ENCODE measurements at places on chromosomes 12 and 14. TPM values are rescaled to one million over a fixed set of nuclear protein-coding genes. Genes with fewer than 3 reads are reported as not detected.

DNA sequence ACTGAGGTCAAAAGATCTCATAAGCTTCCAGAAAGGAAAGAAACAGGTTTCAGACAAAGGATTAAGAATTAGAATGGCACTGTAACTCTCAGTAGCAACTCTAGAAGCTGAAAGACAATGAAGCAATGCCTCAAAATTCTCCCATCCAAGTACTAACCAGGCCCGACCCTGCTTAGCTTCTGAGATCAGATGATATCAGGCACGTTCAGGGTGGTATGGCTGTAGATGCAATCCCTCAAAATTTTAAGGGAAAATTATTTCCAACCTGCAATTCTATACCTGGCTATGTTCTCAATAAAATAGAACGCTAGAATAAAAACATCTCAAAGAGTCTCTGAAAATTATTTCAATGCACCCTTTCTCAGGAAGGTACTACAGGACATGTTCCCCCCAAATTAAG, 19.6 kb downstream of the NOXRED1 start:
- H3K27me3 ChIP-seq = no peaks in the 10 kb centered on the region
- H3K36me3 ChIP-seq = no peaks in the 10 kb centered on the region
- 0 out of 2 replicates have a peak, but pooled peaks cover 7% of the 10 kb centered on the region for H3K4me1 ChIP-seq
- no peak overlapping the region for H3K27ac ChIP-seq
- no peak for DNase-seq
- no peak overlapping the region for H3K4me3 ChIP-seq

- H3K27ac ChIP-seq = no peak overlapping the region
- H3K4me1 ChIP-seq = no peaks in the 10 kb centered on the region
- peaks cover 11% of the 10 kb centered on the region for H3K36me3 ChIP-seq
- no peak overlapping the region for H3K4me3 ChIP-seq
Measured at GRCh38 chr12:112239881-112240280, 114.5 kb downstream of the TRAFD1 start.

GRCh38 chr14:37901978-37902377, 305.7 kb upstream of the SSTR1 start:
- H3K36me3 ChIP-seq = no peaks in the 10 kb centered on the region
- no peaks in the 10 kb centered on the region for H3K27me3 ChIP-seq
- H3K4me3 ChIP-seq = no peak overlapping the region

DNA sequence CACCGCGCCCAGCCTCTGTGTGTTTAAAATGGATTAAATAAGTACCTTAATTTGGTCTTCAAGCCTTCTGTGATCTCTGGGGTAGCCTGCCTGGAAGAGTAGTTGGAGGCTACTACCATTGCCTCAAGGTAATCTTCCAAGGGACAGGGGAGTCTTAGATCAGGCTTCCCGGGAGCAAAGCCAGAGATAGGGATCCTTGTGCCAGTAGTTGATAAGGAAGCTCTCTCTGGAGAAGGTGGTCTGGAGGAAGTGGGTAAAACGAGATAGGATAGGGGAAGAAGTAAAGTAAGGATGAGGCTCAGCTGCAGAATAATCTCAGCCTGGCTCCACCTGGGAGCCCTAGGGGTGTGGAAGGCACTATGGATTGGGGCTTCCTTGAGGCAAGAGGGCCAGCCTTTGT, 38.5 kb downstream of the FOS start:
- DNase-seq = no peak
- no peak overlapping the region for H3K27ac ChIP-seq
- H3K4me3 ChIP-seq = no peak overlapping the region
- H3K27me3 ChIP-seq = no peaks in the 10 kb centered on the region
- H3K36me3 ChIP-seq = no peaks in the 10 kb centered on the region

- no peak for DNase-seq
- no peaks in the 10 kb centered on the region for H3K36me3 ChIP-seq
- no peaks in the 10 kb centered on the region for H3K4me1 ChIP-seq
- H3K27me3 ChIP-seq = no peaks in the 10 kb centered on the region
Measured at GRCh38 chr12:68771223-68771925, 25.4 kb downstream of the SLC35E3 start.

- H3K27me3 ChIP-seq = no peaks in the 10 kb centered on the region
- H3K36me3 ChIP-seq = no peaks in the 10 kb centered on the region
- no peaks in the 10 kb centered on the region for H3K4me1 ChIP-seq
- no peak overlapping the region for H3K27ac ChIP-seq
- no peak for DNase-seq
Measured at GRCh38 chr12:87925021-87925420, 104.2 kb downstream of the C12orf50 start.

GRCh38 chr12:50984586-50985298, 32.4 kb downstream of the HIGD1C start:
- H3K4me1 ChIP-seq = no peaks in the 10 kb centered on the region
- no peak for DNase-seq
- H3K4me3 ChIP-seq = no peak overlapping the region

- H3K27me3 ChIP-seq = no peaks in the 10 kb centered on the region
- H3K4me1 ChIP-seq = no peaks in the 10 kb centered on the region
- DNase-seq = no peak
- H3K27ac ChIP-seq = no peak overlapping the region
- peaks cover 13% of the 10 kb centered on the region for H3K36me3 ChIP-seq
Measured at GRCh38 chr12:108542320-108542719, 18.7 kb downstream of the SART3 start.

Gene HOXC6
- 5.7 TPM for total RNA-seq

DNA sequence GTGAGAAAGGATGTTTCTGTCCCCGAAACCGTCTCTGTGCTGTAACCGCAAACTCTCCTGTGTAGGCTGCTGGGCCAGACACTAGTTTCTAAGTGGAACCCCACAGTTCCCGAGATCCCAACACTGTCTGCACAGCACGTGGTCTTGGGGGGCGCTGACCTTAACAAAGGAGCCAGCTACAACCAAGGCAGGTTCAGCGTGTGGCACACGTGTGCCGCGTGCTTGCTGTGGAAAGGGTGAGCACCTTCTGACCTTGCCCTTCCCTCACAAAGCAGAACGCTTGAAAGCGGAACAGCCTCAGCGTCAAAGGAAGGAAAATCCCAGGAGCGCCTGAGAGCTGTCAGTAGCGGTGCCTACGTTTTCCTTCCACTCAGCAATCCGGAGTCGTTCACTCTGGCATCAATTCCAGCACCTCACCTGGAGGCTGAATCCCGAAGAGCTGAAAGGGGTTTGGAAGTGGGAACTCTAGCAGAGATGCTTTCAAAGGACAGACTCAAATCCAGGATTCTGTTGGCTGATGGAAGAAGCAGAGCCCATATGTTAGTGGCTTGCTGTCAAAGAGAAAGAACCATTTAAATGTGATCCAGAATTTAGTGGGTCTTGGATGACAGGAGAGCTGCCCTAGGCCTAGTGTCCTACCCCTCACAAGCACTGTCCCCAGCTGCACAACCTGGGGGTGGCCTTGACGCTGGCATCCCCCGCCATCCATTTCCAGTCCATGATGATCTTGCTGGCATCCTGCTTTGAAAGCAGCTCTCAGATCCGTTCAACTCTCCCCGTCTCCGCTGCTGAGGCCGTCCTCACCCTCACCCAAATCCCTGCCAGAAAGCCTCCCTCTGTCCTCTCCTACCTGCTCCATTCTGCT, 27.1 kb downstream of the CCDC92 start:
- H3K27me3 ChIP-seq = no peaks in the 10 kb centered on the region
- H3K4me1 ChIP-seq = no peaks in the 10 kb centered on the region
- no peak for DNase-seq
- H3K36me3 ChIP-seq = no peaks in the 10 kb centered on the region
- H3K4me3 ChIP-seq = no peak overlapping the region

Gene CLEC1B
- not detected for total RNA-seq

- H3K36me3 ChIP-seq = no peaks in the 10 kb centered on the region
- DNase-seq = no peak
- H3K4me1 ChIP-seq = no peaks in the 10 kb centered on the region
- no peak overlapping the region for H3K27ac ChIP-seq
Measured at GRCh38 chr12:55698965-55699364, 8.7 kb downstream of the ITGA7 start.

DNA sequence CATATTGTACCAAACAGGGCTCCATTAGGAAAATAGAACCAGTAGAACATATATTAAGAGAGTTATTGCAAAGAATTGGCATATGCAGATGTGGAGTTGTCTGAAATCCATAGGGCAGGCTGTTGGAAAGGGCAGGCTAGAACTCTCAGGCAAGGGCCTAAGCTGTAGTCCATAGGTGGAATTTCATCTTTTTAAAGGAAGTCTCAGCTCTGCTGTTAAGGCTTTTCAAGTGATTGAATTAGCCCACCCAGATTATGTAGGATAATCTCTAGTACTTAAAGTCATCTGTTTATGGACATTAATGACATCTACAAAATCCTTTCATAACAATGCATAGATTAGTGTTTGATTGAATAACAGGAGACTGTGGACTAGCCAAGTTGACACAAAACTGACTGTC, 59.4 kb downstream of the RAD51B start:
- no peak overlapping the region for H3K4me3 ChIP-seq
- no peaks in the 10 kb centered on the region for H3K27me3 ChIP-seq
- no peaks in the 10 kb centered on the region for H3K4me1 ChIP-seq
- H3K27ac ChIP-seq = no peak overlapping the region
- H3K36me3 ChIP-seq = no peaks in the 10 kb centered on the region

Gene PTPN11
- total RNA-seq = 91.2 TPM

DNA sequence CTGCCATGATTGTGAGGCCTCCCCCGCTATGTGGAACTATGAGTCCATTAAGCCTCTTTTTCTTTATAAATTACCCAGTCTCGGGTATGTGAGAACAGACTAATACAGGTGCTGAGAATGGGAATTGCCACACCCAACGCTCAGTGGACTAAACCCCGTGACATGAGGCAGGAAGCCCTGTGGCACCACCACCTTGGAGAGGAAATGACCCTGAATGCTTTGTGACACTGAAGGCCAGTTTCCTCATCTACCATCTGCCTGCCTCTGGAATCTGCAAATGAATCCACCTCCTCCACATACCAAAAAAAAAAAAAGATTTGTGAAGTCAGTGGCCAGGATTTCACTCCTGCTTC, 41.6 kb downstream of the NT5DC3 start:
- peak overlapping the region; percentile 87 for H3K27ac ChIP-seq
- peaks cover 66% of the 10 kb centered on the region for H3K4me1 ChIP-seq
- no peak overlapping the region for H3K4me3 ChIP-seq
- no peak for DNase-seq
- no peaks in the 10 kb centered on the region for H3K36me3 ChIP-seq

GRCh38 chr12:53328043-53328435, 6.6 kb upstream of the AAAS start:
- 0 out of 2 replicates have a peak, but pooled peaks cover 3% of the 10 kb centered on the region for H3K27me3 ChIP-seq
- no peaks in the 10 kb centered on the region for H3K36me3 ChIP-seq
- no peaks in the 10 kb centered on the region for H3K4me1 ChIP-seq
- no peak for DNase-seq
- no peak overlapping the region for H3K27ac ChIP-seq

DNA sequence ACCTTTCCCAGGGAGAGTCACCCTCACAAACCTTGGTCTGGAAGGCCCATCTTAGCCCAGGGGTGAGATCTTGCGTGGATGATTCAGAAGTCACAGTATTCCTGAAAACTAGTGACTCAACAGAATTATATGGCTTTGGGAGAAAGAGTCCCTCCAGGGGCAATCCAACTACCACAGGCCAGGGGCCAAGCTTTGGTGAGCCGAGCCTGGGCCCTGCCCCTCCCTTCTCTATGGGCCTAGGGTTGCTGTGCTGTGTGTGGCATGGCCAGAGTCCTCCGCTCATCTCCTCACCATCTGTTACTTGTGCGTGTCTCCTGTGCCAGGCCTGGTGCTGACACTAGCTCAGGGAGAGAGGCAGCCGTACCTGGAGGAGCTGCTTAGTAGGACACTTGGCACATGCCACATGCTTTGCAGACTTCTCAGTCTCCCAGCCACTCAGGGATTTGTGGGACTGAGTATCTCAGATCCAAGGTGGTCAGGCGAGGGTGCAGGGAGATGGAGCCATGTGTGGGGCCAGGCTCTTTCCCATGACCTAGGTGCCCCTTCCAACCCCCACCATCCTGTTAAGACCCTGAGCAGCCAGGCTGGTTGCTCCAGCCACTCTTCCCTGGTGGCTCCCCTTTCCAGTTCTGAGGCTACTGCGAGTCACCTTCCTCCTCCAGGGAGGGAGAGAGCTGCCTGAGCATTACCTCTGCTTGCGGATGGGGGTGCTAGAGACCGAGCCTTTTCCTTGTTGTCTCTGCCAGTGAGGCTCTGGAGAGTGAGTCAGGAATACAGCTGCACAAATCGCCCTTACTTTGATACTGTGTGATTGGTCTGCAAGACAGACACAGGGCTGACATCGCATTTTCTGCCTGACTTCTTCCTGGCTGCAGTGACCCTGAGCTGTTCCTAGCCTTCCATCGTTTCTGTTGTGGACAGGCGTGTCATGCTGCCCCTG, 94.1 kb downstream of the SLC25A47 start:
- DNase-seq = peak; percentile 55
- H3K4me3 ChIP-seq = no peak overlapping the region
- peaks cover 15% of the 10 kb centered on the region for H3K4me1 ChIP-seq
- H3K27me3 ChIP-seq = no peaks in the 10 kb centered on the region
- H3K36me3 ChIP-seq = no peaks in the 10 kb centered on the region
- H3K27ac ChIP-seq = no peak overlapping the region

Gene ZNF140
- total RNA-seq = 11.1 TPM

DNA sequence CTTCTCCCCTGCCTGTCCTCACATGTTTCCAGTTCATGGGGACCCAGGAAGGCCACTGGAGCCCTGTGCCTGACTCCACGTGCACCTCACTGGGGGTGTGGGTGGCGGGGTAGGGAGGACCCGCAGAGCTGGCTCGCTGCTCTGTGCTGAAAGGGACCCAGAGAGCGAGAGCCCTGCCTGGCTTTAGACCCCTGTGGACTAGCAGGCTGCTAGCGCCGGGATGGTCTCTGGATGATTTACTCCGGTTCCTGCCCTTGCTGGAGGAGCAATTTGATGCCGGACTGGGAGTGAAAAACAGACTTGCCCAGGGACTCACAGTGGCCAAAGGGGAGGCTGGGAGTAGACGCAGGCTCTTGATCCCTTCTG, 49.0 kb downstream of the NTF3 start:
- H3K4me1 ChIP-seq = no peaks in the 10 kb centered on the region
- no peak overlapping the region for H3K27ac ChIP-seq
- H3K4me3 ChIP-seq = no peak overlapping the region
- peaks cover 62% of the 10 kb centered on the region for H3K27me3 ChIP-seq

Gene TAC3
- total RNA-seq = not detected

- no peaks in the 10 kb centered on the region for H3K36me3 ChIP-seq
- H3K27ac ChIP-seq = no peak overlapping the region
- no peak for DNase-seq
- no peaks in the 10 kb centered on the region for H3K27me3 ChIP-seq
- no peak overlapping the region for H3K4me3 ChIP-seq
- H3K4me1 ChIP-seq = no peaks in the 10 kb centered on the region
Measured at GRCh38 chr12:90970471-90970870, 15.5 kb upstream of the CCER1 start.

Gene REM2
- 0.98 TPM for total RNA-seq

Gene HEBP1
- 148 TPM for total RNA-seq

Measured in PC-9 (cell line).